EH (cell line): ENCODE measurements at places on chromosomes 2 and 18.

DNA sequence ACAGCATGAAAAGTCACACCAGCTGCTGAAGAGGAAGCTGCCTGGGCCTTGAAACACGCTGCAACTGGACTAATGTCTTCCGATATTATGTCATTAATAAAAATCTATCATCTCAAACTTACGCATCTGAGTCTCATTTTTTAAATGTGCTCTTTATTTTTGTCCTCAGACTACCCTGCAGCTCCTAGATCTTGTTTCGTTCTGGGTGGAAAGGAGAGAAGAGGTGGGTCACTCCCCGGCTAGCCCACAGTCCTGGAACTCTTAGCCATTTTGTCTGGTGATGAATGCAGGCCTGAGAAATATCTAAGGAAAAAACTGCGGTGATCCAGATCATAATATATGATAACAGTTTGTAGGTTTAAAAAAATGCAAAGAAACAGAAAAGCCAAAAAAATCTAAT, 73.3 kb downstream of the TXNL1 start:
- no peak for DNase-seq

- no peak for DNase-seq
Observed at GRCh38 chr2:224781400-224781799, 65.2 kb upstream of the CCDC195 start.

GRCh38 chr2:10297959-10298531, 4.7 kb upstream of the HPCAL1 start:
- peak; percentile 95 for DNase-seq

DNA sequence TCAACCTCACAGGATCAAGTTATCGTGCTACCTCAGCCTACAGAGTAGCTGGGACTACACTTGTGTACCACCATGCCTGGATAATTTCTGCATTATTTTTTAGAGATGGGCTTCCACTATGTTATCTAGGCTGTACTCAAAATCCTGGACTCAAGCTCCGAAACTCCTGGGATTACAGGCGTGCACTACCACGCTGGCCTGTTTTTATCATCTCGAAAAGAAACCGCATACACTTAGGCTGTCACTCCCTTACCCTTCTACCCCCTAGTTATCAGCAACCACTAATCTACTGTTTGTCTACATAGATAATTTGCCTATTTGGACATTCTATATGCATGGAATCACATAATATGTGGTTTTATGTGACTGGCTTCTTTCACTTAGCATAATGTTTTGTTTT, 8.5 kb upstream of the PUM2 start:
- DNase-seq = no peak

GRCh38 chr2:217099561-217099960, 239.7 kb upstream of the TNP1 start:
- DNase-seq = peak; percentile 31
